ENCODE measurements at places on chromosomes 6 and 20.
A peak's percentile ranks its signal among the peaks of the same experiment; 100 is the strongest.

DNA sequence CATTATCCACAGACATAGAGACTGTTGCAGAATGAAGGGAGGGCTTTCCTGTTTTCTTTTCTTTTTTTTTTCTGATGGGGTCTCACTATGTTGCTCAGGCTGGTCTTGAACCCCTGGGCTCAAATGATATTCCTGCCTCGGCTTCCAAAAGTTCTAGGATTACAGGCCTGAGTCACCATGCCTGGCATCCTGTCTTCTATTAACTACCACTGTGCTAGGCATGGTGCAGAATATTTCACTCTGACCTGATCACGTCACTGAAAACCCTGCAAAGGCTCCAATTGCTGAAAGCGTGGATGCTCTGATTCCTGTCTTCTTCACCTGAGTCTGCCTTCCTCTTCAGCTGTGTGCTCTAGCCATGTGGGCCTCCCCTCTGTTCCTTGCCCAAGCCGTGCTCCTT lies 8.5 kb upstream of the DNMT3B start:
- DNase-seq, result no peak

DNA sequence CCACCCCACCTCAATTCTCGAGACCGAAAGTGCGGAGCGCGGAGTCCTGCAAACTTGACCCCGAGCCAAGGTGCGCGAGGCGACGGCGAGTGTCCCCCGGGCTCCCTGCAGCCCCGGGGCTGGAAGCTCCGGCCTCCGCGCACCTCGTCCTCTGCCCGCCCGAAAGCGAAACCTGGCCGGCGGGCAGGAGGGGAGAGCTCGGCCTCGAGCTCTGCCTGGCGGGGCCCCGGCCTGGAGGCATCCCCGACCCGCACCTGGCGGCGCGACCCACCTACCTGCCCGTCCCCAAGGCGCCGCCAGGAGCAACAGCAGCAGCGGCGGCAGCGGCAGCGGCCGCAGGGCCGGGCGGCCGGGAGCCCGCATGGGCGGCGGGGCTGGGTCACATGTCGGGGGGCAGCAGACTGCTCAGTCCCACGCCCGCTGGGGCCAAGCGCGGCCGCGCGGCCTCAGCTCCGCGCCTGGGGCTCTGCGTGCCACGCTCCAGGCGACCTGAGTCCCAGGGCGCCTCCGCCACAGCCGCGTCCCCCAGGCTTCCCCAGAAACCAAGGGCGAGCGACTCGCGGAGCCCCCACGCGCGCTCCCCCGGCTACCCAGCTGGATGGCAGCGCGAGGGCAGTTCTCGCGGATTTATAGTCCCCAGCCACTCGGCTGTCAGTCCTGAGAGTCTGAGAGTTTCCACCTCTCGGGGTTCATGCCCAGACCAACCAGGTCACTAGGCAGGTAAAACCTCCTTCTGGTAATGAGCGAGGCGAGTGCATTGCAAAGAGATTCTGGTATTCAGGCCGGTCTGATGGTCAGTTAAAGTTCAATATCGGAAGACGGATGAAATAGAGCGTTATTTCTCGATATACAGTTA lies at the start of gene IL20RA:
Gene IL20RA, minus strand, starts transcription at position 600 of the 856 bp plus-strand sequence. Its CDS starts 237 bp downstream, at position 363.
- peak; percentile 6 for DNase-seq

- DNase-seq, result no peak
Measured at GRCh38 chr6:39831701-39832100, 39.5 kb downstream of the DAAM2 start.

- DNase-seq, result no peak
Measured at GRCh38 chr20:5608442-5609161, 141.6 kb upstream of the SHLD1 start.

GRCh38 chr6:159169193-159169555 lies at the start of gene FNDC1:
Gene FNDC1 (plus strand): TSS chr6:159169400. CDS start chr6:159169597, 197 bp downstream.
- no peak for DNase-seq

DNA sequence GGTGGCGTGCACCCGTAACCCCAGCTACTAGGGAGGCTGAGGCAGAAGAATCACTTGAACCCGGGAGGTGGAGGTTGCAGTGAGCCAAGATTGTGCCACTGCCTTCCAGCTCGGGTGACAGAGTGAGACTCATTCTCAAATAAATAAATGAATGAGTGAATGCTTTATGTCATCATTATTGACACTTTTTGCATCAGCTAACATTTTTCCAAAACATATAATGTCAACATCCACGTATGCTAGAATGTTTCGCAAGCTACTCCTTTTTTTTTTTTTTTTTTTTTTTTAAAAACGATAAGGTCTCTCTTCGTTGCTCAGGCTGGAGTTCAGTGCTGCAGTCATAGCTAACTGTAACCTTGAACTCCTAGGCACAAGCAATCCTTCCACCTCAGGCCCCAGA lies 72.2 kb downstream of the SENP6 start:
- no peak for DNase-seq

- no peak for DNase-seq
Measured at GRCh38 chr6:19734519-19734918, 102.7 kb upstream of the ID4 start.

DNA sequence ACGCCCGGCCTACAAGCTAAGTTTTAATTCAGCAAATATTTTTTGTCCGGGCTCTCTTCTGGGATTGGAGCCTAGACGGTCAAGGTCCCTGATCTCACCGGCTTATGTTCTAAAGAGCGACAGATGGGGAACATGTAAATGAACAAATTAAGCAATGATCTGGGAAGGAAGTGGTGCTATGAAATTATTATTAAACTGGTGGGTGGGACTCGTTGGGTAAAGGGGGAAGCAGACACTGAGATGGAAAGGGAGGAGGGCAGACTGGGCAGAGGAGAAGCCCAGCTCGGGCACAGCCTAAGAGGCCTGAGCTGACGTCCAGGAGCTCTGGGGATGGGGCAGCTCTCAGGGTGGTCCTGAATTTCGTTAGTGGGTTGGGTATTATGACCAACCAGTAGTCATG lies 81.8 kb upstream of the AGPAT4 start:
- DNase-seq, result no peak

GRCh38 chr20:20259533-20259932 lies 108.4 kb upstream of the INSM1 start:
- no peak for DNase-seq

- DNase-seq, result no peak
Measured at GRCh38 chr6:96795481-96795880, 41.8 kb downstream of the GPR63 start.

GRCh38 chr20:31695849-31696804 lies 26.5 kb downstream of the BCL2L1 start:
- DNase-seq, result no peak

Data from CD4-positive, alpha-beta T cell treated with Interleukin-6 for 4 hours (primary cell).